Tibial nerve (tissue), 4 donors: ENCODE measurements at places on chromosomes 12 and 14. TPM values are rescaled to one million over a fixed set of nuclear protein-coding genes. Genes with fewer than 3 reads are reported as not detected.
A peak's percentile ranks its signal among the peaks of the same experiment; 100 is the strongest.

DNA sequence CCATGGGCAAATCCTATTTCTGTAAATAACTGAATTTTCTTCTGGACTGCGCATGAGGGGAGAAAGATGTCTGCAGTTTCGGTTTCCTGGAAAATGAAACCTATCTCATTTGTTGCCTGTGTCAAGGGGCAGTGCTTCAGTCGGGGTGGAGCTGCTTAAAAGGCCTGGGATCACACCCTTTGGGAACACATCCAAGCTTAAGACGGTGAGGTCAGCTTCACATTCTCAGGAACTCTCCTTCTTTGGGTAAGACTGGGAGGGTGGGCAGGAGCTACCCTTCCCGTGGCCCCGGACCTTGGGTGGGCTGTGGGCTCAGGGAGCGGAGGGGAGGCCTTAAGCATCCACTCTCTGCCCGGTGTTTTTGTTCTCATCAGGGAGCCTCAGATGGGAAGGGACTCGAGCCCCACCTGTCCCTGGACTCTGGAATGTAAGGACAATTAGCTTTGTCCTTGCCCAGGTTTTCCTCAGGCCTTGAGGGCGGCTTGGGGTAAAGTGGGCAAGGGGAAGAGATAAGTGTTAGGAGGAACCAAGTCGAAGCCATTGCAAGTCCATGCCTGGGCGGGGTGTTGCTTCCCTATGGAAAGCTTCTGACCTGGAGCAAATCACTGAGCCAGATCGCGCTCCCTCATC lies at the start of gene IFI27:
Gene IFI27, plus strand, starts transcription at position 185 of the 630 bp plus-strand sequence.
- DNase-seq = peak; percentile 59

DNA sequence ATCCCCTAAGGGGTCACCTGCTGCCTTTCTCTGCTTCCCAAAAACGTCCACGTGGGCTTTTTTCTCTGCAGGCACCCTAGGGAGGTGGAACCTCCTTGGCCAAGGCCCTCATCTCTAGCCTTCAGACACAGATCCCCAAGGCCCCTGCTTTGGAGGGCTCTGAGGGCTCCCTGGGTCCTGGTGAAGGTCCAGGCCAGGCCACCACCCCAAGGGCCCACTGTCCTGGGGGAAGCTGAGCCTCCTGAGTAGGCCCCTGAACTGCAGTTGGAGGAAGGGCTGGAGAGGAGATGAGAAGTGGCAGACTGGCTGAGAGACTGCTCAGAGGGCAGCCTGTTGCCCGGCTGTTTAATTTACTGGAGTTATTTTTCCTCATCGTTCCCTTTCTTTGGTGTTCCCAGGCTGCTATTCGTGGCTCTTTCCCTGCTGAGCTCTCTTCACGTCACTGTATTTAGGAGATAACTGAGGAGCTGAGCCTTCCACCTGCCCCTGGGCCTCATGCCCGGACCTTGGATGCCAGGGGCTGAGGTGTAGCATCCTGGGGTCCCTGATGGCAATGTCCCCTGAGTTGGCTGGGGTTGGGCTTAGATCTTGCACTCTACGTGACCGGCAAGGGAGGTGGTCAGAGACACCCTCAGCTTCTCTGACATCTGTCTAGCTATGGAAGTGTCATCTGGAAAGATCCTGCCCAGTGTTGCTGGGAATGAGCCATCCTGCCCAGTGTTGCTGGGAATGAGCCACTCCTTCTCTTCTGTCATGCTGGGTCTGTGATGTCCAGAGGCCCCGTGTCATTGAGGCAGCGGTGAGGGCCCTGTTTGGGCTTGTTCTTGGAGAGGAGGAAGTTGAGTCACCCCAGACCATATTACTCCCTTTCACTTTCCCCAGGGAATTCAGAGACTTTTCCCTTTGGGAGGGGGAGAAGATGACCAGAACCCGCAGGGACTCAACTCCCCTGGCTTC lies 139.8 kb downstream of the TSPAN9 start:
- no peak for DNase-seq

DNA sequence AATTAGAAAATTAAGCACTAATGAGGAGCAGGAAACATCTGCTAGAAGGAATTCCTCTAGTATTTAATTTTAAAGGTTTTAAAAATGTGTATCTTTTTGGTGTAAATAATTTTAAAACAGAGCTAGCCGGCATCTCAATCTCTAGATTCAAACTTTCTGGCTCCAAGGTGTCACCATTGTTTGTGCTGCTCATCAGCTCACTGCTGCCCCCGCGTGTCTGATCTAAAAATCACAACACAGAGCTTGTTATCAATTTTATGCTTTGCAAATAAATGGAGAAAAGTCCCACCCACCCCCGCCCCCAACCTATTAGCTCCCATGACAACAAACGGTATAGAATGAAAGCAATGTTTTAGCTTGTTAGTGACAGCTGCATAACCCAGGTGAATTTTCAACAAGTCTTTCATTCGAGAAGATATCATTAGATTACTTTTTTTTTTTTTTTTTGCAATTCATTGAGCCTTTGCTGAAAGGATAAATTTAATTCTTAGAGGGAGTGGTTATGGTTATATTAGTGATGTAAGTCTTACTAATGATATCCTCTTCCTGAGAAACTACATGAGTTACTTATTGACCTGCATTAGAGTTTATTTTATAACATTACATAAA lies 11.3 kb upstream of the ABHD12B start:
- DNase-seq = peak; percentile 96

GRCh38 chr12:132638541-132639408 lies 20.2 kb downstream of the P2RX2 start:
- peak; percentile 51 for DNase-seq

DNA sequence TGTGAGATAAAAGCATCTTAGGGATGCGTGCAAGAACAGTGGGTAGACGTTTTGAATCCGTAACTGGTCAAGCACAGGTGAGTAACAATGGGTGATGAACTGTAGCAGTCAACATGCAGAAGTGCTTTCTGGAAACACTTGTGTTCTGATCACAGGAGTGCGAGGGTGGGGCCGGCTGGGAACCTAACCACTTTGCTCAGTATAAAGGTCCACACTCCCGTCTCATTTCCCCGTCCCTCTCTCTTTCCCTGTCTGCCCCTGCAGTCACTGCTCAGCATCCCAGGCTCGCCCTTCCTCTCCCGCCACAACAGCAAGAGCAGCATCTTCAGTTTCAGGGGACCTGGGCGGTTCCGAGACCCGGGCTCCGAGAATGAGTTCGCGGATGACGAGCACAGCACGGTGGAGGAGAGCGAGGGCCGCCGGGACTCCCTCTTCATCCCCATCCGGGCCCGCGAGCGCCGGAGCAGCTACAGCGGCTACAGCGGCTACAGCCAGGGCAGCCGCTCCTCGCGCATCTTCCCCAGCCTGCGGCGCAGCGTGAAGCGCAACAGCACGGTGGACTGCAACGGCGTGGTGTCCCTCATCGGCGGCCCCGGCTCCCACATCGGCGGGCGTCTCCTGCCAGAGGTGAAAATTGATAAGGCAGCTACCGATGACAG lies 127.1 kb downstream of the FIGNL2 start:
- DNase-seq = peak; percentile 8

GRCh38 chr12:96585977-96586376 lies 96.6 kb downstream of the CFAP54 start:
- DNase-seq = no peak

Gene CCDC196
- total RNA-seq = not detected
